Stimulated activated CD8-positive, alpha-beta memory T cell treated with anti-CD3 and anti-CD28 coated beads, Interleukin-4, amount 100 ng/mL, for 4 hours (primary cell): ENCODE measurements at places on chromosomes 7 and 10.

GRCh38 chr7:93231259-93231658 is 907 bp upstream of the VPS50 start:
- no peak for DNase-seq

DNA sequence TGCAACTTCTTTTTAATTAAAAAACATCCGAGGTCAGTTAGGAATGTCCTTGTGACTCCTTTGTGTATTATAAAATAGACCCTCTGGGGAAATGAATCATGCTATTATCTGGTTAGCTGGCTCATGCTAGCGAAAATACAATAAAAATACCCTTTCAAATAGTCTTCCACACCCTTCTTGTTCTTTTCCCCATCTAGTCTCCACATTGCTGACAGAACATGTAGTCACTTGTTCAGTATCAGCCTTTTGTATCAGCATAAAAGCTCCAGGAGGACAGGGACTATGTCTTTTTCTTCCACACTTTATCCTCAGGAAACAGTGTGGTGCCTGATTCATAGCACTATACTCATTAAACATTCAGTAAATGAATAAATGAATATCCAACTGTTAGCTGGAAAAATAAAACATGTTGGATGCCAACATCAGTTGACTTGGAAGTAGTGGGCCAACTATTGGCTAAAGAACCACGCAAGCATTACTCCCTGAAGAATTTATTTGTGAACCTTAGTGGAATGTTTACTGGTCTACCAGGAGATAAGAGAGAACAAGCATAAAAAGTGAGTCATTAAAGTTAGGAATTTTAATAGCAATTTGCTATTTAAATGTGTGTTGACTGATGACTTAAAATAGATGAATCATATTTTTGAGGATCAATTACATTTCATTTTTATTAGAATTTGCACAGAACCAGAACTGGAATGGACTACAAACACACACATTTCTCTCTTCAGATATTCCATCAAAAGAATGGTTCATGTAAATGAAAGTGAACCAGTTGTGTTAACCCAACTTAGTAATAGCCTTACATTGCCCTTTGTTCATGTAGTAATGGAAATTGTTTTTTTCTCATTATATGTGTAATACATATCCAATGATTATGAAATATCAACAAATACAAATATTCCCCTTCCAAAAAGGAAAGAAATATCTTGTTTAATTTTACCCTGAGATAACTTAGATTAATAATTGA is 129.6 kb downstream of the DKK1 start:
- no peak for DNase-seq

- no peak for DNase-seq
Observed at GRCh38 chr7:131652194-131652593, 95.8 kb upstream of the PODXL start.

GRCh38 chr10:60703266-60704041 is 74.8 kb upstream of the CDK1 start:
- no peak for DNase-seq

GRCh38 chr10:101260764-101261481 is 31.7 kb upstream of the LBX1 start:
- DNase-seq: no peak
